WERI-Rb-1 (cell line): ENCODE measurements at places on chromosomes 4 and X.

DNA sequence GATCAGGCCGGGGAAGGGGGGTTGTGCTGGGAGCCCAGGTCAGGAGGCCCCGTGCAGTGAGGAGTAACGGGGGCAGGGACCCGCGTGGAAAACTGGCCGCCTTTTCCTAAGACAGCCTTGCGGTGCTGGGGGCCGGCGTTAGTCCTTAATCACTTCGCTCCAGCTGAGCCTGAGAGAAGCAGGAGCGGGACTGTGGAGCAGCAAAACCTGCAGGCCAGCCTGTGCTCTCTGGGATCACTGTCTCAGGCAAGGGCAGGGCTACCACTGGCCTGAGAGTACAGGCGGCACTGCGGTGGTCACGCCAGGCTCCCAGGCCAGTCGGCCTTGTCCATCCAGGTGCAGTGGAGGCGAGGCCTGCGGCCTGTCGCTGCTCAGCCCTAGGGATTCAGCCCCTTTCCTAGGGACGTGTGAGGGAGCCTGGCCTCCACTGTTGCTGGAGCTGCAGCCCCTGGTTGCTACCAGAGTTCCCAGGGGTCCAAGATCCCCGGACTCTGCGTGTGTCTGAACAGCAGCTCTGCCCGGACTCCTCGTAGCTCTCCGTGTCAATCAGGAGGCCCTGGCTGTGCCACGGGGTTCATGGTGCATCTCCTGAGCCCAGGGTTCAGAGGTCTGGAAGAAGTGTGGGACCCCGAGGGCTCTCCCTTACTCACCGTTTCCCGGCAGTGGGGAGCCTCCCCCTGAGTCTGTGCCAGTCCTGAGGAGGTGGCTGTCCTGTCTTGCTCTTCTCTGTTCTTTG lies 2141.7 kb upstream of the TENM3 start:
- DNase-seq = no peak

- DNase-seq = no peak
These were observed 49.6 kb upstream of the MAMLD1 start for GRCh38 chrX:150313514-150313913.

GRCh38 chr4:79987401-79987800 lies 85.6 kb downstream of the ANTXR2 start:
- DNase-seq = no peak

- no peak for DNase-seq
These were observed 36.9 kb downstream of the FHDC1 start for GRCh38 chr4:152972821-152973628.

GRCh38 chrX:153321381-153322124 lies at the start of gene PNMA6F:
Gene PNMA6F (minus strand): TSS chrX:153321767. CDS start chrX:153320674, 1,093 bp downstream.
- DNase-seq = no peak

- DNase-seq = no peak
These were observed 3.9 kb downstream of the CTBP1 start for GRCh38 chr4:1244978-1245471.

GRCh38 chrX:68692651-68693050 lies 45.2 kb downstream of the STARD8 start:
- DNase-seq = no peak

DNA sequence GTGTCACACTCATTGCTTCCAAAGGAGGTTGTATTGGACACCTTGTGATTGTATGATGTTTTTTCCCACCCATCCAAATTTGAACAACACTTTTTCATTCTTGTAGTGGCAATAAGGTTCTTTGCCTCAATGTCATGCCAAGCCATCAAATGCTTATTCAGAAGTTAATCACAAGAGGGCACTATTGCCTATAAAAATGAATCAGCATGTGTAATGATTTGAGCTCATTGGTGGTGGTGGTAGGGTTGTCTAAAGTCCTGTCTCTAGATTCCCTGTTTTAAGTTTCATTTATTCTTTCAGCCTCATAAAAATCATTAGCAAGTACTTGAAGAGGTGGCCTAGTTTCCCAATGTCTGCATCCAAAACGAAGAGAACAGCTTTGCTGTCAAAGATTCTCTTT lies 37.0 kb downstream of the IRS4 start:
- DNase-seq = no peak

GRCh38 chr4:88027611-88028608 lies 20.5 kb downstream of the PKD2 start:
- DNase-seq = no peak

GRCh38 chr4:155541716-155542115 lies 124.9 kb upstream of the GUCY1A1 start:
- DNase-seq = no peak

- DNase-seq = no peak
These were observed 133.8 kb downstream of the KLHL13 start for GRCh38 chrX:117982694-117983392.

GRCh38 chrX:111337067-111337637 lies 66.9 kb upstream of the CAPN6 start:
- DNase-seq = no peak

- DNase-seq = peak; percentile 58
These were observed 189.1 kb upstream of the C1QTNF7 start for GRCh38 chr4:15238720-15239119.

DNA sequence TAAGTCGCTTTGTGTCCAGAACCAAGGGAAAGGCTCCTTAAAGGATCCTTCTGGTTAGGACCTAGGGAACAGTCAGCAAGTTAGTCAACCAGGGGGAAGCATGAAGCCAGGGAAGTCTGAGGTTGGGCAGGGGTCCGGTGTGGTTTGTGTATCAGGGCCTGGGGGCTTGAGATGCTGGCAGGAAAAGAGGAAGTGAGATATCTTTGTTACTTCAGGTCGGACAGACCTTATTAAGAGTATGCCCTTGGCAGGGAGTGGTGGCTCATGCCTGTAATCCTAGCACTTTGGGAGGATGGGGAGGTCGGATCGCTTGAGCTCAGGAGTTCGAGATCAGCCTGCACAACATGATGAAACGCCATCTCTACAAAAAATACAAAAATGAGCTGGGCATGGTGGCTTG lies 52.3 kb upstream of the TRPC5OS start:
- DNase-seq = no peak

- no peak for DNase-seq
These were observed 15.0 kb upstream of the DUSP9 start for GRCh38 chrX:153631907-153632594.

DNA sequence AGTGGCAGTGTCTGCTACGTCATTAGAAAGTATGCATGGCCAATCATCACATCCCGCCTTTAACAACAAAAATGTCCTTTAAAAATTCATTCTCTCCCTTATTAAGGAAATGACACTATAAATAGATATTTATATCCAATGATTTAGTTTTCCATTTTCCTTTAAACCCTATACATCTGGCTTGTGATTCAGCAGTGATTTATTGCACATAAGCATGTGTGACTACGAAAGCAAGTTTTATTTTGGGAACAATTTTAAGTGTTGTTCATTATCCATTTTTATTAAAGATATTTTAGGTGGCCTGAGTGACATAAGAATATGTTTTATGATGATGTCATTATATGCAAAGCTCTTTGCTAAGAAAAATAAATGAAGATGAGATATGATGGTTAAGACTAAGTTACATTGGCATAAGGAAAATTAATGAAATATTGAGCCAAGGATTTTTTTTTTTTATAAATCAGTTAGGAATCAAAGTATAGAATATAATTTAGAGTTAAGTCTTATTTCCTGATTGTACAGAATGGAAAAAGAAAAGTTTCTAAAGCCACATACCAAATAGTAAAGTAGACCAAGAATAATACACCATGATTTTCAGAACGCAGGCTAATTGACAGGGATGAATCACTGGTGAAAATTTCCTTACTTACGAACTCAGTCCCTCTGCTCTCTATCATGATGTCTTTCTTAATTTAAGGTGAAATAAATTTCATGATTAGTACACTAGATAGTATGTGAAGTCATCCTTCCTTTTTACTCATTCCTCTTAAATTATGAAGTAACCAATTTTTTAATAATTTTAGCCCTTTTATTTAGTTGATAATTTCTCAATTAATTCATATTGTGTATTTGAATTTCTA lies 822.4 kb downstream of the FAT4 start:
- DNase-seq = no peak

- DNase-seq = no peak
These were observed 19.1 kb upstream of the FRYL start for GRCh38 chr4:48799157-48799556.

GRCh38 chr4:160819791-160820190 lies 1344.0 kb downstream of the FSTL5 start:
- no peak for DNase-seq

GRCh38 chr4:113433116-113433515 lies 328.4 kb downstream of the CAMK2D start:
- no peak for DNase-seq

GRCh38 chr4:27123123-27123768 lies 262.6 kb downstream of the STIM2 start:
- DNase-seq = no peak

DNA sequence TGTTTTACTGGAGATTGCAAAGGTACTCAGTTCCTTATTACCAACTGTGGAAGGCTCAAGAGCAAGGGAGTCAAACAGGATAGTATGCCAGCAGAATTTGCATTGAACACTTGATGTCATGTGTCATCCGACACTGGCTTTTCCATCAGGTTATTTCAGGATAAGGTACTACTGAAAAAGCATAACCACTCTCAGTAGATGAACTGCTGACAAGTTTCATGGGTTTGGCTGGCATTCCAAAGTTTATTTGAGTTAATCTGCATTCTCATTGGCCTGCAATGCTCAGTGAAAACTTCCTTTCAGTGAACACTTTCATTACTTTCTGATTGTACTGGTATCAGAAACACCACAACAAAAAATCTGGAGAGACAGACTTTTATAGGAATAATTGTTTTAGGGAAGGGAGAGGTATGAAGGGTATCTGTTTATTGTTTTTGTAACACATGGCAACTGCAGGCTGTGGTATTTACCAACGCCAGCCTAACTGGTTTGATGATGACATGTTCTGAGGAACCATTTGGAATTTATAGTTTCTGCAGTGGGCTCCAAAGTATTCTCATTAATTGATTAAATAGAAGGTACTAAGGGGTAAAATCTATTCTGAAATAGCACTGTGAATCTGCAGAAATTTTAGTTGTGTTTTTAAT lies 345.7 kb upstream of the NR3C2 start:
- DNase-seq = no peak

GRCh38 chr4:80713409-80713808 lies 317.1 kb upstream of the BMP3 start:
- DNase-seq = no peak

DNA sequence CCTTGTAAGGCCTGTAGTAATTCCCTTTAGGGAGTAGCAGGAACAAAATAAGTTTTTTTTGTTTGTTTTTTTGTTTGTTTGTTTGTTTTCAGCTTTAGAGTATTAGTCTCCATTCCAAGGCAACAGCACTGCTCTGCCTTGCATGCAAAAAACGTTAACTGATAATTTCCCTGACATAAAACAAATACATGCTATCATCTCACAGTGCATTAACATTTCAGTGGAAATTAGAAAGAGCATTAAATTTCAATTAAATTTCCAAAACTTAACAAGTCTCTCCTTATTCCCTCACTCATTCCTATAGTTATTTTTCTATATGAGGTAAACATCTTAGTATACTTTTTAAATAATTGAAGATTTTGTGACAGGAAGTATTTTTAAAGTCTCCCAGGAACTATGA lies 378.4 kb upstream of the PCDH7 start:
- no peak for DNase-seq

GRCh38 chr4:6271701-6272465 lies 2.2 kb downstream of the WFS1 start:
- no peak for DNase-seq

- no peak for DNase-seq
These were observed 386.1 kb upstream of the CNKSR2 start for GRCh38 chrX:20988118-20988517.

GRCh38 chr4:82457266-82457665 lies 26.9 kb downstream of the ENOPH1 start:
- DNase-seq = no peak
